ENCODE measurements at places on chromosomes 4 and X.

DNA sequence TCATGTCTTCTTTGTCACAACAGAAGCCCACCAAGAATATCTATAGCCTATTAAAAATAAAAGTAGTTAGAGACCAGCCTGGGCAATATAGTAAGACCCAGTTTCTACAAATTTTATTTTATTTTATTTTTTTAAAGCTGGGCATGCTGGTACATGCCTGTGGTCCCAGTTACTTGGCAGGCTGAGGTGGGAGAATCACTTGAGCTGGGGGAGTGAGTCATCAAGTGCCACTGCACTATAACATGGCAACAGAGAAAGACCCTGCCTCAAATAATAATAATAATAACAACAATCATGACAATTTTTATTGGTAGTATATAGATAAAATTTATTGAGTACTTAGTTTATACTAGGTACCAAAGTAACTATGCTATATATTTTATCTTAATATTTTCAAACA is 93.0 kb upstream of the NPFFR2 start:
- no peak for DNase-seq

GRCh38 chrX:40552768-40553167 is 28.0 kb upstream of the ATP6AP2 start:
- DNase-seq = no peak

- no peak for DNase-seq
Observed at GRCh38 chr4:125703443-125703842, 388.7 kb downstream of the FAT4 start.

DNA sequence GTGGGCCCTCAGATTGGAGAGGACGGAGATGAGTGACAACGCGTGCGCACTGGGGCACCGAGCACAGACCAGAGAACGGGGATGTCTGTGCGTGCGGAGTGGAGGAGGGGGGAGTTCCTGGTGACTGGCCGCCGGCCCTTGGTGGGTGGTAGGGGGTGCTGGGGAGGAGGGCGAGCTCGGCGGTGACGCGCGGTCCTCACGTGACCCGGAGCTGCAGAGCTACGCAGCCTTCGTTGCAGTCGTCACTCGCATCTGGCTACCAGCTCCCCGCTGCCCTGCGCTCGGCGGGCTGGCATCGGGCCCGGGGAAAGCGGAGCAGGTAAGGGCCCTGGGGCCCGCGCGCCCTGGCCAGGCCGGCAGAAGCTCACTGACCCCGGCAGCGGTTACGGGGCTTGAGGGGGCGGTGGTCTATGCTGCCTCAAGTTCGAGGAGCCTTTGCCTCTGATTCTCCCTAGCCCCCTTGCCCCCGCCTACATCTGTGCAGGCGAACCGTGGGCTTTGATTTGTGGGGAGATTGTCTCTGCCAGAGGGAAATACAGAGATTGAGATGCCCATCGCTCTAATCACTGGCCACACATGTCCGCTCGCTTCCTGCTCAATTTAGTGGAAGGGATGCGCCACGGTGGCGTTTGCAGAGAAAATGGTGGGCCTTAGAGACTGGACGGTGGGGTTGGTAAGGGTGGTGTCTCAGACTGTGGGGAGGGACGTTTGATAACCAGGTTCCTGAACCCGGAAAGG is at the start of gene ARMCX4:
ARMCX4 (plus strand) TSS at position 245 of the 738 bp plus-strand sequence. CDS start 3,134 bp downstream, outside the sequence.
- DNase-seq = peak; percentile 83

DNA sequence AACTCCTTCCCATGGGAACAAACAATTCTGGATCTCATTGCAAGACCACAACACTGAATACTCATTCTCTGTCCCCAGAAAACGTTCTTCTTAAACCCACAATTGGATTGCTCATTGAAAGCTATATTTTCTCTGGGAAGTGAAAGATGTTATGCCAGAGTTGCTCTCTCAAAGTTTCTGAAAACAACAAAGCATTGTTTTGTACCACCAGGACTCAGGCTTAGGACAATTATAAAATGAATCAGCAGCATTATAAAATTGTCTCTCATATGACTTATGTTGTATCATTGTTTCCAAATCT is 26.5 kb downstream of the TFDP3 start:
- no peak for DNase-seq

DNA sequence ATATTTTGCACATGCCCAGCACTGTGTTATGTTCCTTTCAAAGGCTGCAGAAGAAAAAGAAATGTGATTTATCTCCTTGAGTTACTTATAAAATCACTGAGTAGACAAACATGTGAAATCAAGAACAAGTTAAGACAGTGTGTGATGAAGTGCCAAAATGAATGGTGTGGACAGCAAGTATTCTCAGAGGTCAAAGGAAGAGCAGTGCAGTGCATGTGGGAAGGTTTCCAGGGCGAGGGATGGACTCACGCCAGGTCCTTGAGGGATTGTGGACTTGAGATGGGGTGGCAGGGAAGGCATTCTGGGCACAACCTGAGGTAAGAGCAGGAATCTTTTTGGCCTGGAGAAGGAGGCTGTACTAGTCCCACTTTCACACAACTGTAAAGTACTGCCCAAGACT is 115.5 kb downstream of the FNIP2 start:
- no peak for DNase-seq

DNA sequence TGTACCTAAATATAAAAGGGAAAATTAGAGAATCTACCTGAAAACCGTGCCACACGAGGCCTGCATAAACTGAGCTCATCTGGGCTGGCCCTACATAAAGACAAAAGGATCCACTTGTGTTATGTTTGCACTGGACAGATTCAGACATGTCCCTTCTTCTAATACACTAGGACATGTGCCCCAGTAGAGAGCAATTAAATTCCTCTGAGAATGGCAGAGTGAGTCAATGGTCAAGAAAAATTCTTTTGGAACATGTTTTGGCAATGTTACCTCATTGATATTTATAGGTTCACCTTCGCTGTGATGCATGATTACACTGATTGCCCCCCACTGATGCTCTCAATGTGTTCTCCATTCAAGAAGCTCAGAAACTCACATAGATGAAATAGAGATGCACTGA is 95.2 kb downstream of the MANBA start:
- DNase-seq = no peak

GRCh38 chr4:121189326-121190215 is 25.4 kb upstream of the TNIP3 start:
- DNase-seq = no peak

DNA sequence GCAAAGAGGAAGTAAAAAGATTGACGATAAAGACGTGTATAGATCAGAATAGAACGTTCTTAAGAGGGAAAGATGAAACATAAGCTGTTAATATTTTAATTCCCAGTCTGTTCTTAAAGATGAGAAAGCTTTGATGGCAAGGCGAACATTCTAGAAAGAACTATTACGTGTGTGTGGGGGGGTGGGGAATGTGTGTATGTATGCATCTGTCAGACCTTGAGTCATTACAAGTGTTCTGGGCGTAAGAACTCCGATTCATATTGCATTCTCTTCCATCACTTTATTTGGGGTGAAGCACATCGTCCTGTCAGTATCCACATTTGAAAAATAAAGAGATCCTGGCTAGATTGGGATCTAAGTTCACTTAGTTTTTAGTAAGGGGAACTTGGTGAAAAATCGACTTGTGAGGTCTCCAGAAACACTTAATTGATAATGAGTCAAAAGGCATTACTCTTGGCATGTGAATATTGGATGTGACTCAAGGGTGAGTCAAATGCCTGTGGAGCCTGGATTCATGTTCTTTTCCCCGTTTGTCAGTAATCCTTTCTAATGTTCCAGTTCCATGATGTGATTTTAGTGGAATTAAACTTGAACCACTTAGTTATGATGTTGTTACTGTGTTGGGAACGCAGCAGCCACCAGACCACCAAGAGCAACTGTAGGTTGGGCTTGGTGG is 3.1 kb downstream of the SMS start:
- DNase-seq = no peak

DNA sequence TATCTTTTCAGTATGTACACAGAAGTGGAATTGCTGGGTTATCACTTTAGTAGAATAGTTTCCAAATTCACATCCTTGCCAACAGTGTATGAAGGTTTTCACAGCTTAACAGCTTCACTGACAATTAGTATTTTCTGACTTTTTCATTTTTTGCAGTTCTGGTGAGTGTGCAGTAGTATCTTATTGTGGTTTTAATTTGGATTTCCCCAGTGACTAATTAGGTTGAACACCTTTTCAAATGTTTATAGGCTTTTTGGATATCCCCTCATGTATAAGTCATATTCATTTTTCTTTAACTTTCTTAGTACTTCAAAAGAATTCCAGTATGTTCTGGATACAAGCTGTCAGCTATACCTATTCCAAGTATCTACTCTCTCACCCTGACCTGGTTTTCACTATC is 37.1 kb downstream of the BRCC3 start:
- DNase-seq = no peak

- DNase-seq = no peak
Observed at GRCh38 chr4:31160146-31160545, 440.0 kb downstream of the PCDH7 start.

DNA sequence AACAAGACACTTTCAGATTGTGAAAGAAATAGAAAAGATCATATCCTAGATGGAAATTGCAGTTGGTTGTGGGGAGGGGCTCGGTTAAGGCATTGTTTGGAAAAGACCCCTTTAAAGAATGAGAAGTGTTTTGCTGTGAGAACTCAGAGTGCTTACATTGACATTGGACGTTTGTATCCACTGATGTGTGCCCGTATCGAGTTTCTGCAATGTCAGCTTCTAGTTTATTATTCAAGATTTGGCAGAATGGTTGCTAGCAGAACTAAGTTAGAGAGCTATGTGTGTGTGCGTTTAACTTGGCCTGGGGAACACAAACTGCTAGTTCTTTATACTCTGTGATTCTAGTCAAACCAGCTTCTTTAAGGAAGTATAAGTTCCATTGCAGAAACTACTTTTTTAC is 2702.5 kb downstream of the PCDH7 start:
- no peak for DNase-seq

DNA sequence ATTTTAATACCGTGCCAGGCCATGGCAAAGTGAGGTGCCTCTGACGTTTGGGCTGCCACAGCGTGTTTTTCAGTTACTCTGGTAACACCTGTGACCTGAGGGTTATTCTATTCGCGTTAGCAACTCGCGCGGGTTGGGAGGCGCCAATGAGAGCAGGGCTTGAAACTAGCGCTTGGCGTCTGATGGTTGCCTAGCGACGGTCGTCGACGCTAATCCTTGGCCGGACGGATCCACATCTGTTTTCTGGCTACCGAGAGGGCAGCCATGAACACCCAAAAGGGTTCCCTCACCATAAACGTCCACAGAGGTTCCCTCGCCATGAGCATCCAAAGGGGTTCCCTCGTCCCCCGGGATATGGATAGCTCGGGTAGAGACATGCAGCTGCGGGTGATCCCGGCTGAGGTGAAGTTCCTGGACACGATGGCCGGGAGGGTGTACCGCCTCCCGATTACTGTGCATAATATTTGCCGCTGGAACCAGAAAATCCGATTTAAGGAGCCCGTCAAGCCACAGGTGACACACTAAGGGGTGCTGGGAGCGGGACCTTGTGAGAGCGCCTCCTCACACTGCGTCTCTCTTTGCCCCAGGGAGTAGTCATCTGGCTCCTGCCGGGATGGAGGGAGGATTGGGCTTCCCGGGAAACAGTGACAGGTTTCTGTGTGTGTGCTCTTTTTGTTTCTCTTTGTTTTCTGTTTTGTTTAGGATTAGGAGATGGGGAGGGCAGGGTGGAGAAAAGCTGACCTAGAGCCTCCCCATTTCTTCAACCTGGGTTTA is at the start of gene CFAP47:
CFAP47 (plus strand) TSS at position 199 of the 774 bp plus-strand sequence; CDS start at position 265, 66 bp downstream.
- DNase-seq = no peak

DNA sequence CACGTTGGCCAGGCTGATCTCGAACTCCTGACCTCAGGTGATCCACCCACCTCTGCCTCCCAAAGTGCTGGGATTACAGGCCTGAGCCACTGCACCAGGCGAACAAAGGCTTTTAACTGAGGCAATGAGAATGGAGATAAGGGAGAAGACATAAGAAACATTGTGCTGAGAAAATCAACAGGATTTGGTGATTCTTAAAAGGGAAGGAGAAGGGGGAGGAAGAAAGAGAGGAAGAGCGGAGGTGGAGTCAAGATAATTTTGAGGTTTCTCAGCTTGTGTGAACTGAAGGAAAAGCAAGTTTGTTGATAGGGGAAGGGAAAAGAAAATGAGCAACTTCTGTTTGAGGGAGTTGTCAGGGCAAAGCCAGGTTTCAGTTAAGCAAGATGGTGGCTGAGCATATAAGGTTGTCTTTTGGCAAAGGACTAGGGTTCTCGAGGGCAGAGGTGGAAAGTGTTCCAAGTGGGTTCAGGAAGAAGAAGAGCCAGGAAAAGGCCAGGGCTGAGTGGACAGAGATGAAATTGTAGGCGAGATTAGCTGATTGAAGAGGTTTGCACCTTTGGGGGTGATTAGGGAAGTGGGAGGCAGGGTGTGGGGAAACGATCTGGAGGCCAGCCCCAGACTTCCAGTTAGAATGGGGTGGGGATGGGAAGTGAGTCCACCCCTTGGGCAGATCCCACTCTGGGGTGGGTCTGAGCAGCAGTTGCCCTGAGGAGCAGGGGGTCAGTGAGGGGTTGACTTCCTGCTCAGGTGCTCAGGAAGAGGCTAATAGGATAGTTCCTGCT is 7.8 kb downstream of the DOCK11 start:
- no peak for DNase-seq
